ENCODE measurements at places on chromosomes 1 and 21.

- DNase-seq = no peak
These were observed 24.7 kb downstream of the ACKR1 start for GRCh38 chr1:159229260-159229885.

DNA sequence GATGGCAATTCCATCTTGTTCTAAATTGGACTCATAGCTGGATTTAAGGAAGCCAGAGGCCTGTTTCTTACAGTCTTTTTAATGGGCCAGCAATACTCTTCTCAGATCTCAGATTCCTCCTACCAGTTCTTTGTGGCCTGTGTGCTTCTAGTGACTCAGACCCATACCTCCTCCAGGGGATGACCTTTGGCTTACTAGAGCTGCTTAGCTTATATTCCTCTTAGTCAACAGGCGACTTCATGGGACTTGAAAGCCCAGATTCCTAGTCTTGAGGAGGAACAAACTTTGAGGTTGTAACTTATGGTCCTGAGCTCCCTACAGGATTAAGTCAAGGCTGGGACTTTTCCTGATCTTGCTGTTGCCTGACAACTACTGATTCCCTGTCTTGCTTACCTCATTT lies 12.4 kb upstream of the PAPPA2 start:
- no peak for DNase-seq

DNA sequence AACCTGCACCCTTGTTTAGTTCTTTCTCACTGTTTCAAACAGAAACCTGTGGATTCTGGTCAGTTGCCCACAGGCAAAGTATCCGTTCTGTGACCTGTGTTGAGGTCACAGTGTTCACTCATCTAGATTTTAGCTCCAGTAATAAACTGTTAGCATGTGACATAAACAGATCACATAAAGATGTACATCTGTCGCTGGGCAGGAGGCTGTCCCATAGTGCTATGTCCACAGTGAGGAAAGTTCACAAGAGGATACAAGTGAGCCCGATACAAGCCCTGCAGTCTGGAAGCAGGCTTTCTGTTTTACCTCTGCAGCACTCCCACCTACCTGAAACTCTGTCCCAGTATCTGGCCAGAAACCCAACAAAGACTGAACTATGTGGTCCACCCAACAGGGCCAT lies 28.4 kb downstream of the LMX1A start:
- no peak for DNase-seq

DNA sequence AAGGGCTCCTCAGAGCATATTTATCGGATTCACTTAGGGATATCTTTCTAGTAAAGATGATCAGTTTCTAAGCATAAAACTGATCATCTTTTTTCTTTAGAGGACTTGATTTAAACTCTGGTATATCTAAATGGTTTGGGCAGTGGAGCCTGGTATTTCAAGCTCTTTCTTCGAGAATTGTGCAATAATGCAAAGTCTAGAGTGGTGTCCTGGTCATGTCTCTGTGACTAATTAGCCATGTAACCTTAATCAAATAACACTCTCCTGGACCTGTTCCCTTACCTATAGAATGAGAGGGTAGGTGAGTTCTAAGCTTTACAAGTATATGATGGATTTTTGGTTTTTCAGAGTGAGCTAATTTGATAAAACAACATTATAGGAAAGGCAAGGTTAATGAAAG lies 225.2 kb downstream of the RPS6KC1 start:
- no peak for DNase-seq

DNA sequence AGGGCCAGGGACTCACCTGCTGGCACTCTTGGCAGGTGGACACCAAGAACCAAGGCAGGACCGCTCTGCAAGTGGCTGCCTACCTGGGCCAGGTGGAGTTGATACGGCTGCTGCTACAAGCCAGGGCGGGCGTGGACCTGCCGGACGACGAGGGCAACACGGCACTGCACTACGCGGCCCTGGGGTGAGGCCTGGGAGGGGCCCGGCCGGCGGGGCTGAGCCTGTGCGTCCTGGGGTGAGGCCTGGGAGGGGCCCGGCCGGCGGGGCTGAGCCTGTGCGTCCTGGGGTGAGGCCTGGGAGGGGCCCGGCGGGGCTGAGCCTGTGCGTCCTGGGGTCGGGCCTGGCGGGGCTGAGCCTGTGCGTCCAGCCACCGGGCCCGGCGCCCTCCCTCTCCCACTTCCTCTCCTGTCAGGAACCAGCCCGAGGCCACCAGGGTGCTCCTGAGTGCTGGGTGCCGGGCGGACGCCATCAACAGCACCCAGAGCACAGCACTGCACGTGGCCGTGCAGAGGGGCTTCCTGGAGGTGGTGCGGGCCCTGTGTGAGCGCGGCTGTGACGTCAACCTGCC lies 4.6 kb upstream of the MMP23B start:
- DNase-seq = no peak

- no peak for DNase-seq
These were observed 41.0 kb upstream of the LIN9 start for GRCh38 chr1:226349801-226350518.

GRCh38 chr1:155698382-155699038 lies 9.6 kb downstream of the DAP3 start:
- DNase-seq = no peak

DNA sequence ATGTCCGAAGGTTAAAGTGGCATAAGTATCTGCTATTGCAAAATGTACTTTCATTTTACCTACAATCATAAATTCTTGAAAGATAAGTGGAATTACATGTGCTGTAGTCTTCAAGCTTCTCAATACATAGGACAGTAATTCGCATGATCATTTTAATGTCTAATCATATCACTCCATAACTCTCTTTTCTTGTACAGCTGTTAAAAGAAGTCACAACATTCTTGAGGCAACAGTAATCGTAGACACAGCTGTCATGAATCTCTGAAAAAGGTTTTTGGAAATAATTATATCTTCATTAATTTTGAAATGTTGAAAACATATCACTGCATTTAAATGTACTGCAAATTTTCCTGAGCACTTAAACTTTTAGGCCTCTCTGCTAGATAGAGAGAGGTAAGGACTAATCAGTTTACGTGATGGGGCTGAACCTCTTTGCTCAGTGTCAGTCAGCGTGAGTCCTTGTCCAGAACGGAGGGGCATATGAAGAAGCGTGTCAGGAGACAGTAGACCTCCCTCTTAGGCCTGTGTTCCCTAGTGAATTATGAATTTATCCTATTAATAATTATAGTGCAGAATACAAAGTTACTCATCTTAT lies 133.4 kb downstream of the NEK7 start:
- no peak for DNase-seq

GRCh38 chr1:20589331-20590278 lies 708 bp downstream of the CDA start:
- DNase-seq = no peak

GRCh38 chr1:87334351-87335174 lies 5.9 kb downstream of the LMO4 start:
- no peak for DNase-seq

DNA sequence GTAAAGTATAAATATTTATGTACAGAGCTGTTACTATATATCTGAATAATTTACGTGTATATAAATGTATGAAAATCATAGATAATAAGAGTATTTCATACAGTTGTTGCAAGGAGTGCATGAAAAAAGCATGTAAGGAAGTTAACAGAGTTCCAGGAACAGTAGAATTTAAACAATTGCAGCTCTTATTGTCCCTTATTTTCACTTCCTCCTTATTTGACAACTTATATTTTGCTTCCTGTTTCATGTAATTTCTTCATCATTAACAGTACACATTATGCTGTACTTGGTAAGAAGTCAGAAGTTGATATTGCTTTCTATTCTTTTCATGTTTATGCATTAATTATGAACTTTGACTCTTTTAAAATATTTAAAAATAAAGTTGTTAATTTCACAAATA lies 681.5 kb downstream of the LRRIQ3 start:
- DNase-seq = no peak

DNA sequence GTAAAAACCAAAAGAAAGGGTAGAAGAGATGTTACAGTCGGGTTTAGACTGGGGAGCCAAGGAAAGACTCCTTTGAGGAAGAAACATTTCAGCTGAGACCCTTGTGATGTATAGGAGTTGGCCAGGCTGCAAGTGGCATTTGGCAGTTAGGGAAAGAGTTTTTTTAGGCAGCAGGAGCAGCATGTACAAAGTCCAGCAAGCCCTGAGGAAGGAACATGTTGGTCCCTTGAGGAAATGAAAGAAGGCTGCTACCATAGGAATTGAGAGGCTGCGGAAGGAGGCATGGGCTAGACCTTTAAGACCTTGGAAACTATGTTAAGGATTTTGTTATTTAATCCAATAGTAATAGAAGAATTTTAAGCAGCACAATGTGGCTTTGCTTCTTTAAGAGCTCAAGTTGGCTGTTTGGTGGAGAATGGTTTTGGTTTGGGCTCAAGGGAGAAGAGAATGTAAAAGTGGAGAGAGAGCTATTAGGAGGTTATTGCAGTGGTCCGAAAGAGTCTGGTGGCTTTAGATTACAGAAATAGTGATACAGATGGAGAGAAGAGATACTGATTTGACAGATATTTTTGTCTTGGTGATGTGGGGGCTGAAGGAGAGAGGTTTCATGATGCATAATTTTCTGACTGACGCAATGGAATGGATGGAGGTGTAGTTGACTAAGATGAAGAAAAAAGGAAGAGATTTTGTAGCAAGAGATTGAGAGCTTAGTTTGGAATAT lies 26.6 kb downstream of the SMAP2 start:
- DNase-seq = no peak

DNA sequence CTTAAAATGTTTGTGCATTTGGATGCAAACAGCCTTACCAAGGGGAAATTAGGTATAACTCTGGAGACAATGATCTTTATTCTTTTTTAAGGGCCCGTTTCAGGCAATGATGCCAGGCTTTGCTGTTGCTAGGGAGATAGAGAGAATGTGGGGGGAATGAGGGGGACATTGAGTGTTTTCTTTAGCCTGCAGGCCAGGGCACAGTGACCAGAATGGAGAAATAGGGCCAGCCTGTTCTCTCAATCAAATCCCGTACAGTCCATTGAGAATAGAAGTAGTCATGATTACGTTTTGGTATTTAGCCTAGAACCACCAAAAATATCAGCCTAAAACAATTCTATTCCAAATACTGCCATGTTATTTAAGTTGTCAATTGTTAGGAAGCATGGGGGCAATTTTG lies 49.0 kb downstream of the RGS7 start:
- no peak for DNase-seq

DNA sequence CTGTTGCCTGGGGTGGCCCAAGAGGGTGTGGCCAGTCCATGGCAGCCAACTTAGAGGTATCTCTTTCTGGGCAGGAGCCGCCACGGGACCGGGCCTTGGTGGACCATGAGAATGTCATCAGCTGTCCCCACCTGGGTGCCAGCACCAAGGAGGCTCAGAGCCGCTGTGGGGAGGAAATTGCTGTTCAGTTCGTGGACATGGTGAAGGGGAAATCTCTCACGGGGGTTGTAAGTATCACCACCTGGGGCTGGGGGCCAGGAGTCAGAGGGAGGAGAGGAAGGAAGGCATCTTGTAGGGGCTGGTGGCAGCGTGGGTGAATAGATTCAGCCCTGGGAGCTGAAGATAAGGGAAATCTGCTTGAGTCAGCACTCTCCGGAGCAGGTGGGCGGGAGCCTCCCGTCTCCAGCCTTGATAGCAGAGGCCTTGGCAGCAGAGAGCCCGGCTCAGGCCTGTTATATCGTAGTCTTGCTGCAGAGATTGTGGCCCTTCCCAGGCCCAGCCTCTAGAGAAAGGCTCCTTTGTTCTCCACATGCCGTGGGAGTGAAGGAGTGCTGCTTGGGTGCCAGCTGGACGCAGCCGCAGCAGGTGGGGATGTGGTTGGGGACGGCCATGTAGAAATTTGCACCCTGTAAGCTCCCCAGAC lies 25.4 kb downstream of the PHGDH start:
- no peak for DNase-seq

DNA sequence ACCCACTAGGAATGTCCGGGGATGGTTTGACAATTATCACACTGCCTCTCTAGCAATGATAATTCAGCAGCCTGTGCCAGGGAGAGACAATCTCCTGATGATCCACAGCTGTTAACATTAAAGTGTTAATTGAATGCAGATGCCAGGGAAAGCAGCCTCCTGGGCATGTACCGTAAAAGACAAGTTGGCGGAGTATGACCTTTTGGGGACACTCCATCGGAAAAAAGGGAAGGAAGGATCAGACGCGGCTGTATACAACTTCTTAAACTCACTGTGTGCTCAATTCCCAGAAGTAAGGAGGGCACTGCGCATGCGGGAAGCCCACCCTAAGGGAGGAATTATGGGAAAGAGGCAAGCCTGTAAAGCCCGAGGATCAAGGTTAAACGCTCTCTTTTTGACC lies 62.6 kb downstream of the MAP3K7CL start:
- DNase-seq = no peak

DNA sequence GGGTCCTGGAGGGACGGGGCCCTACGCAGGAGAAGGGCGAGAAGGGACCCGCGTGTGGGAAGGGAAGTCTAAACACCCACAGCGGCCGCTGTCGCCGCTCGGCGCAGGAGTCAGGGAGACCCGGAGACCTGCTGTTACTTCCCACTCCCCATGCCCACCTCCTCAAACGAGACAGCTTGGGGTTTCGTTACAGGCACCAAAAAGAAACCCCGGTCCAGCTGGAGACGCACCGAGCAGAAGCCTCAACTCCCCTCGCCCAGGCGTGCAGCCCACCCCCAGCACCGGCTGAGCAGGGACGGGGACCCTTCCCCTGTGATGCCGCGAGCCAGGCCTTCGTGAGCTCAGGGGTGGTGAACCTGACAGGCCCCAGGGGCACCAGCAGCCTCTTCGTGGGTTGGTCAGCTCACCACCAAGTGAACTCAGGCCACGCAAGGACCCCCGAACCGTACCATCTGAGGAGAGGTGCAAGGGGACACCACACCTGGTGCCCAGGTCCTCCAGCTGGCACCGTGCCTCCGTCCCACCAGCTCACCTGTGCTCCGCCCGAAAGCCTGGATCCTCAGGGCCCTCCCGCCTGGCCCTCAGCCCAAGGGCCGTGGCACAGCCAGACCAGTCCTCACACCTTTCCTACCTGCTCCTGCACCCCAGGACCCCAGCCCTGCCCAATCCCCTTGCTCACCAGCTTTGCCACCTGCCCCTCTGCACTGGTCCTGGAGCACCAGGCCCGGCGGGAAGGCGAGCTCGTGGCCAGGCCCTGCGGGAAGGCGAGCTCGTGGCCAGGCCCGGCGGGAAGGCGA lies 5.0 kb downstream of the SDF4 start:
- no peak for DNase-seq

GRCh38 chr1:97074771-97075170 lies 353.2 kb downstream of the PTBP2 start:
- DNase-seq = no peak

- no peak for DNase-seq
These were observed 131.9 kb upstream of the C1orf105 start for GRCh38 chr1:172288581-172288980.

DNA sequence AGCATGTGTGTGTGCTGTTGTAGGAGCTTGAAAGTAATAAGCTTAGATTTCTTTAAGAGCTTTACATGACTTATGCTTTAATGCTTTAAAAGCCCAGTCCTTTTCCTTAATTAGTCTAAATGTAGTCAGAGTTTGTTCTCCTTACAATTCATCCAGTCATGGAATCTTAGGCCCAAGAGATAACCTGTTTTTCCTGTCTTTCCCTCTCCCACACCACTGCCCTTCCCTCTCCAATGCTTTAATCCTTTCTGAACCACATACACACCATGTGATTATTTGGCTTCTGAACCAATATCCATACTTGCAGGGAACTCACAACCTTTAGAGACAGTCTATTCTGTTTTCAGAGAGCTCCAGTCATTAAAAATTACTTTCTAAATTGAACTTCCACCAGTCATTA lies 37.6 kb downstream of the ALG6 start:
- DNase-seq = no peak

- DNase-seq = no peak
These were observed 21.9 kb upstream of the NEK2 start for GRCh38 chr1:211697356-211697755.

GRCh38 chr1:6911974-6912373 lies 126.7 kb downstream of the CAMTA1 start:
- DNase-seq = no peak
